ENCODE measurements at places on chromosomes 1 and 21.
A peak's percentile ranks its signal among the peaks of the same experiment; 100 is the strongest.

DNA sequence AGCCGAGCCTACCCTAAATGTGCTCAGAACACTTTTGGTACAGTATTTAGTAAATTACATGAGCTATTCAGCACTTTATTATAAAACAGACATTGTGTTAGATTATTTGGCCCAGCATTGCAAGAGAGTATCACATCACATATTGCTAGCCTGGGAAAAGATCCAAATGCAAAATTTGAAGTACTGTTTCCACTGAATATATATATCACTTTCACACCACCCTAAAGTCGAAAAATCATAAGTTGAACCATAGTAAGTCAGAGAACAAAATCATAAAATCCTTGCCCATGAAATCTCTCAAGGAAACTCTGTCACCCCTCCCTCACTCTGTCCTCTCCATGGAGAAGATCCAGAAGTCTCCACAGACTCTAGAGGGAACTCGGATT lies 33.1 kb downstream of the RGS8 start:
- DNase-seq = no peak

GRCh38 chr1:110780600-110781484 lies 92.1 kb upstream of the CD53 start:
- DNase-seq = peak; percentile 89

DNA sequence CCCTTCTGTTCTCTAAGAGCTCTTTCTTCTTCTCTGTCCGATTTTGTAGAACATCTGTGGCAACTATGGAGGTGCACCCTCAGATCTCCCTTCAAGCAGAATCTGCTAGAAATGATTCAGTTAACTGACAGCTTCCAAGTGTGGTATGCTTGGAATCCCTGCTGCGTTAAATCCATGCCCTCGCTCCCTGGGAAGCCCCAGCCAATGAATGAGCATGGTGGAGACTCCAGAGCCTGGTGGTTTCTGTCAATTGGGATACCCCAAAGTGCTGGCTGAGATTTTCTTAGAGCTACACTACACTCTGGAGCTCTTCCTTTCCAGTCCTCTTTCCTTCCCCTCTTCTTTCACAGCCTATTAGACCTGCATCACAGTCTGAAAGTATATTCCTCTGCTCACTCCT lies 116.3 kb upstream of the C1orf21 start:
- DNase-seq = no peak

DNA sequence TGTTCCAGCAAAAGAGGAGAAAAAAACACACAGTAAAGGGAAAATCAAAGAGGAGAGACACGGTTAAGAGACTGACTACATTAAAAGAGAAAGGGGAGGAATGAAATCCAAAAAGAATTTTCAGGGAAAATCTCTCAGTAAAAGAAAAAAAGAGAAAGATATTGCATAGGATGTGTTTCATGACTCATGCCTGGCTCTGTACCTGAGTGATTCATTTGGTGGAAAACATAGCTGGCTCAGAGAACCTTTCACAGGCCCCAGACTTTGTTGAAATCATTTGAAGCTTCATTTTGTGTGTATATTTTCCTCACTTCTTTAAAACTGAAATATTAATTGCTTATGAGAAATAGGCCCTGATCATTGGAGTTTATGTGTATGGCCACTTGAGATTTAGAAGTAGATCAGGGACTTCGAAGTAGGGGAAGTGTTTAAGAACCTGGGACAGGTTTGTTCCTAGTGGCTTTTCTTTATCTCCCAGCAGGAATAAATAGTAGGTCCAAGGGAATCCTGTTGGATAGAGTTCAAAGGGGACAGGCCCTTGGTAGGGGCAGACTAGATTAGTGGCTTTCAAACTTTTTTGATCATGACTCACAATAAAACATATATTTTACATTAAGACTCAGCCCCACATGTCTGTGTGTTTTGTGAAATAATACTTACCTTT lies 239.1 kb upstream of the SGIP1 start:
- DNase-seq = peak; percentile 54

DNA sequence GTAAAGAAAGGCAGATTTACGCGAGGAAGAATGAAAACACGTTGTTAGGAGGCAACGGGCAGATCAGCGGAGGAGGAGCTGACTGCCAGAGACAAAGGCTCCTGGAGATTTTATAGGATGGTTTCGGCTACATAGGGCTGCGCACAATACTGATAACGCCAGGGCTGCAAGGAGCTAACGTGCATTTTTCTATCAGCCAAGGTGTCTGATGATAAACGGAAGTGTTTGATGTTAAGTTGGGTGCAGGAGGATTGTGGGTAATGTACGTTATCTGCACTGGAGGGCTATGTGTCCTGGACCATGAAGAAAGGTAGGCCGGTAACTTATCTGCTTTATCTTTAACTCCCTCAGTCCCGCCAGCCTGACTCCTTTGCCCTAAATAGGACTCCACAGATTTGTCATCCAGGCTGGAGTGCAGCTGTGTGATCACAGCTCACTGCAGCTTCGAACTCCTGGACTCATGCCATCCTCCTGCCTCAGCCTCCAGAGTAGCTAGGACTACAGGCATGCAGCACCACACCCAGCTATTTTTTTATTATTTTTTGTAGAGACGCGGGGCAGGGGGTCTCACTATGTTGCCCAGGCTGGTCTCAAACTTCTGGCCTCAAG lies 29.6 kb downstream of the SETD4 start:
- no peak for DNase-seq

GRCh38 chr21:16455978-16456377 lies 726.2 kb downstream of the USP25 start:
- DNase-seq = no peak

GRCh38 chr1:8352471-8352845 lies 34.5 kb downstream of the SLC45A1 start:
- DNase-seq = no peak

DNA sequence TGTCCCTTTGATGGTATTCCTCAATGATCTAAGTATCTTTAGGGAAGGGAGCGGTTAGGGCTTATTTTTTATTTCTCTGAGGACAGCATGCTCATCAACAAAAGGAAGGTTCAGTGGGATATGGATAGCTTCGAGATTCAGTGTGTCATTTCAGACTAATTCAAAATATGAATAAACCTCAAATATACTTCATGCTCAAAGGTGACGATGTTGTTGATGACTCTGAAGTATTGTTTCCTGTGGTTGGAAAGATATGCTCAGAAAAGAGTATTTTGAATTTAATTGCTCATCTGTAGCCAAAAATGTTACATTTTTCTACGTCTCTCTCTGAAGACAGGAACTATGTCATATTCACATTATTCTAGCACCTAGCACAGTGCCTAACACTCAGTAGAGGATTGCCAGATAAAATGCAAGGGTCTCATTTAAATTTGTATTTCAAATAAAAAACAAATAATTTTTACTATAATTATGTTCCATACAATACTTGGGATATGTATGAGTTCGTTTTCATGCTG lies 1.8 kb upstream of the FCRL3 start:
- no peak for DNase-seq

GRCh38 chr1:17118268-17118667 lies 983 bp downstream of the PADI2 start:
- no peak for DNase-seq

- DNase-seq = no peak
These were observed 71.2 kb downstream of the SNRPE start for GRCh38 chr1:203932556-203932955.

GRCh38 chr21:38234395-38235142 lies 22.2 kb upstream of the KCNJ15 start:
- DNase-seq = no peak

DNA sequence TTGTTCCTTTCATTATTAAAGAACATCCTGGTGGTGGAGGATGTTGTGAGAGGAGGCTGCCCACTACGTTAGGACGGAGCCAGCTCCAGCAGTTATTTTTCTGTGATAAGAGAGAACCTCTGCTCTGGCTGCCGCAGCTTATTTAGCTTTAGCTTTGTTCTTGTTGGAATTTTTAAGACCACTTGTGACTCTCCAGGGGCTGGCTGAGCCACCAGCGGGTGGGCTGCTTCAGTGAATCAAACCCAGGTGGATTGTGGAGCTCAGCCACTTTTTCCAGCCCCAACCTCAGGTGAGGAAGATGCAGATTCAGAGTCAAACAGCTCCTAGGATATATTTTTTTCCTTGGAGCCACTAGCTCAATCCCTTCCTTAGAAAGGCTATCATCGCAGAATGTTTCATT lies 83.1 kb upstream of the CTTNBP2NL start:
- DNase-seq = no peak

DNA sequence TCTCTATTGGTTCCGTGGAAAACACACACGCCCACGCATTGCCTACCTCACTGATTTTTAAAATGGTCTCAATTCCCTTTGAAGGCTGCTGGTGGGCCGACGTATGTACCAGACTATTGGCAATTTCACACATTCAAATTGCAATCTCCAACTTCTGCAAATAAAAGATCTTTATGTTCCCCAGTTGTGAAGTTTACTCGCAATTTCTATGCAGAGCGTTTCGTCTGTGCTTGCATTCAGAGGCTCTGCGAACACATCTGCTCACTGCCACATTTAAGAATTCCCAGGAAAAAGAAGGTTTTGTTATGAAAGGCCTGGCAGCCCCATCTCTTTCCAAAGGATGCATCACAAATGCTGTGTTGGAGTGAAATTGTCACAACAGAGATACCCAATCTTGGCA lies 288.0 kb upstream of the KAZN start:
- no peak for DNase-seq

DNA sequence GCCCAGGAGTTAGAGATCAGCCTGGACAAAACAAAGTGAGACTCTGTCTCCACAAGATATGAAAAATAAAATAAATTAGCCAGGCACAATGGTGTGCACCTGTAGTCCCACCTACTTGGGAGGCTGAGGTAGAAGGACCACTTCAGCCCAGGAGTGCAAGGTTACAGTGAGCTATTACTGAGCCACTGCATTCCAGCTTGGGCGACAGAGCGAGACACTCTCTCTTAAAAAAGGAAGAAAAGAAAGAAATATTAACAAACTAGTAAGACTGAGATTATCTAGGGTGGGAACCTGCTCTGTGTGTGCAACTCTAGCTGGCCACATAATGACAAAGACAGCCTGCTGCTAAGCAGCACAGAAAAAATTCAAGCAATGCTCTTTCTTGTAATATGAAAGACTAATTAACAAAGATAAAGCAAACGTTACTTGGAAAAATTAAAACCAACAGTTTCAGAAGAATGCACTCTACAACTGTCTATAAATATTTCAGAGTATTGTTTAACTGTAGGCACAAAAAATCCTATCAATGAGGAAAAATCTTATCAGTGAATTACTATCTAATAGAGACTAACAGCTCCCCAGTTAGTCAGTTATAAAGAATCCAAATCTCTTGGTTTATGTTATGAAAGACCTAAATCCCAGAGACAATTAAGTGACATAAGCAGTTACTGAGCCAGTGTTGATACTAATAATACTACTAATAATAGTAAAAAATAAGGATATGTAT lies 74.5 kb downstream of the ENAH start:
- DNase-seq = no peak

DNA sequence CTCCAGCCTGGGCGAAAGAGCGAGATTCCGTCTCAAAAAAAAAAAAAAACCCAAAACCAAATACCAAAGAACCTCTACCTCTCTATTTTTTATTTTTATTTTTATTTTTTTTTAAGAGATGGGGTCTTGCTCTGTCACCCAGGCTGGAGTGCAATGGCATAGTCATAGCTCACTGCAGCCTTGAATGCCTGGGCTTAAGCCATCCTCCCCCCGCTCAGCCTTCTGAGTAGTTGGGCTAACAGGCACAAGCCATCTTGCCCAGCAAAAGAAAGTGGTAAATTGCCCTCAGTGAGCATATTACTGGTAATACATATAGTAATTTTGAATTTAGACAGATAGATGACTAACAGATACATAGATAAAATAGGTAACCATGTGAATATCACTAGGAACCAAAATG lies 77.4 kb downstream of the ASH1L start:
- DNase-seq = no peak

GRCh38 chr1:248853663-248854375 lies 5.1 kb downstream of the ZNF692 start:
- no peak for DNase-seq

GRCh38 chr1:34415140-34415539 lies 238.4 kb downstream of the C1orf94 start:
- no peak for DNase-seq

GRCh38 chr1:31447210-31447609 lies 34.2 kb downstream of the SERINC2 start:
- no peak for DNase-seq
